ENCODE measurements at places on chromosomes 11 and 22. TPM values are rescaled to one million over a fixed set of nuclear protein-coding genes. Genes with fewer than 3 reads are reported as not detected.

- no peak overlapping the region for H3K4me3 ChIP-seq
- peaks cover 60% of the 10 kb centered on the region for H3K4me1 ChIP-seq
- no peak for DNase-seq
- peaks cover 14% of the 10 kb centered on the region for H3K36me3 ChIP-seq
- peak overlapping the region; percentile 25 for H3K27ac ChIP-seq
- H3K27me3 ChIP-seq, result no peaks in the 10 kb centered on the region
Measured at GRCh38 chr22:36356708-36357624, 30.8 kb downstream of the MYH9 start.

- H3K36me3 ChIP-seq, result no peaks in the 10 kb centered on the region
- no peak overlapping the region for H3K27ac ChIP-seq
- no peaks in the 10 kb centered on the region for H3K4me1 ChIP-seq
Measured at GRCh38 chr22:39545386-39546365, 13.1 kb upstream of the RPS19BP1 start.

GRCh38 chr11:106193956-106194355 is 116.5 kb downstream of the AASDHPPT start:
- no peaks in the 10 kb centered on the region for H3K4me1 ChIP-seq
- H3K27me3 ChIP-seq, result no peaks in the 10 kb centered on the region
- H3K4me3 ChIP-seq, result no peak overlapping the region
- H3K27ac ChIP-seq, result no peak overlapping the region
- H3K36me3 ChIP-seq, result no peaks in the 10 kb centered on the region

DNA sequence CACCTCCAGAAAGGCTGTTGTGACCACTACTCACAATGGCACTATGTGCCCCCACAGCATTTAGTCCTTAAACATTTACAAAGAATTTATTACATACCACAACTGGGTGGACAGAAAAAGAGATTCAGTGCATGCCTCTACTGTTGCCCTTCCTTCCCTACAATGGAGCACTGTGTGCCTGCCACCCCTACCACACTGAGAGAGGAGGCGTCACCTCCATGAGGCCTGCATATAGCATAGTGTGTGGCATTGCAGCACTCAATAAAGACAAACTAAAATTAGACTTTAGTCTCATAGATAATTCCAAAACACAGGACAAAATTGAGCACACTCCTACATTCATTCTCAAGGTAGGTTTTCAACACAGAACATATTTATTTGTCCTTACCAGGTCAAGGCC is 25.8 kb downstream of the THAP12 start:
- peaks cover 29% of the 10 kb centered on the region for H3K36me3 ChIP-seq
- no peak overlapping the region for H3K27ac ChIP-seq
- no peaks in the 10 kb centered on the region for H3K27me3 ChIP-seq
- no peak for DNase-seq

DNA sequence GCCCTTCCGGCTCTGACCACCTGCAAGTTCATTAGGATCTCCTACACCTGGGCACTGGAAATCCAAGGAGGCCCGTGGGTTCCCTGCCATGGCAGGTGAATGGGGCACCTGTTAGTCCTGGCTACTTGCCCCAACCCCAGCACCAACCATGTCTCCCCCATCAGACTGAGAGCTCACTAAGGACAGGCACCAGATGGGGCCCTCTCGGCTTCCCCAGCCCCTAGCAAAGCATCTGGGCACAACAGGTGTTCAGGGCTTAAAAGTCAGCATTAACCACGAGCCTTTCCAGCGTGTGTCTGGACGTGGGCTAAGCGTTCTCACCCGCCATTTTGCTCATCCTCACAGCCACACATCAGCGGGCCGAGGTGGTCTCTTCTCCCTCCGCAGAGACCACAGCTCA is 2.2 kb downstream of the SULT4A1 start:
- no peak for DNase-seq
- no peaks in the 10 kb centered on the region for H3K4me1 ChIP-seq
- H3K27me3 ChIP-seq, result peaks cover 75% of the 10 kb centered on the region
- no peak overlapping the region for H3K4me3 ChIP-seq
- no peaks in the 10 kb centered on the region for H3K36me3 ChIP-seq
- H3K27ac ChIP-seq, result no peak overlapping the region

DNA sequence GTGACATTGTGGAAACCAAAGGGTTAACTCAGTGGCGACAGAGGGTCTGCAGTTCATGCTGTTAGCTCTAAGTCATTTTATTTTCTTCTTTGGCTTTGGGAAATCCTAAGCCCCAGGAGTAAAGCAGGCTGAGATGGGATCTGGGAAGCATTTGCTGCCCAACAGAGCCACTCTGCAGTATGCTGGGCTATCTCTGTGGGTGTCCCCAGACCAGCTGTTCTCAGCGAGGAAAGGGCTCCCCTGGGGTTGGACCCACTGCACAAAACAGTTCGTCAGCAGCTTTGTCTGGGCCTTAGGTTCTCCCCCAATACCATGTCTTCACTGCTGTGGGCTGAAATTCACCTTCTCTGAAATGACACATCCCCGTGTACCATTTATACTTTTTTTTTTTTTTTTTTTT is 34.0 kb downstream of the KREMEN1 start:
- DNase-seq, result no peak
- H3K36me3 ChIP-seq, result no peaks in the 10 kb centered on the region
- H3K4me1 ChIP-seq, result 0 out of 2 replicates have a peak, but pooled peaks cover 7% of the 10 kb centered on the region
- no peak overlapping the region for H3K27ac ChIP-seq
- H3K27me3 ChIP-seq, result no peaks in the 10 kb centered on the region

DNA sequence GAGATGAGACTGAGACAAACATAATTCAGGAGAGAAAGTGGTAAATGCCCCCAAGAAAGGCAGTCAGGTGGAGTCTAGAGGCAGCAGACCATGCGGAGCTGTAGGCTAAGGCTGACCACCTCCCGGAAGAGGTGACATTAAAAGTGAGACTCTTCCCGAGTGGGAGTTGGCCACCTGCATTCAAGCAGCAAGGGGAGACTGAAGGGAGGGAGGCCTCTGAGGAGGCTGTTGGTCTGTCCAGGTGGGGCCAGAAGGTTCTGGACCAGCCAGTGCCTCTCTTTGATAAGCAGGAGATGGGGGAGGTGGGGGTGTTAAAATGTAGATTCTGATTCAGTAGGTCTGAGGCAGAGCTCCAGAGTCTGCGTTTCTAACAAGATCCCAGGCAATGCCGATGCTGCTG is 37.5 kb downstream of the CD6 start:
- no peak overlapping the region for H3K27ac ChIP-seq
- H3K4me1 ChIP-seq, result no peaks in the 10 kb centered on the region
- H3K4me3 ChIP-seq, result no peak overlapping the region
- no peak for DNase-seq

DNA sequence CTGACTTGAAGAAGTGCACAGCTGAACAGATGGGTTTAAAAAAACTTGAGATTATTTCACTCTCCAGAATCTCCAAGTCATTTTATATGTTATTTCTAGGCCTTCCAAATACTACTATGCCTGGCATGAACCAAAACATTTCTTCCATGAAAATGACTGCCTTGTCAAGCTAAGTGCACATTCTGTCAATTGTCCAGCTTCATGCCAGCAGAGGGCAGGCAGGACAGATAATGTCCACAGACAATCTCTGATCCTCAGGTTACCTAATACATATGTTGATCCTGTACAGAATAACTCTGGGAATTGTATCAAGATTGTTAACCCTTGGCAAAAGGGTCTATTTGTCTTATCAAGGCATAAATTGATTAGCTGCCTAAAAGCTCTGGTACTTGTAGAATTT is 229.5 kb downstream of the AASDHPPT start:
- no peak overlapping the region for H3K27ac ChIP-seq
- H3K4me3 ChIP-seq, result no peak overlapping the region
- H3K36me3 ChIP-seq, result no peaks in the 10 kb centered on the region
- DNase-seq, result no peak

DNA sequence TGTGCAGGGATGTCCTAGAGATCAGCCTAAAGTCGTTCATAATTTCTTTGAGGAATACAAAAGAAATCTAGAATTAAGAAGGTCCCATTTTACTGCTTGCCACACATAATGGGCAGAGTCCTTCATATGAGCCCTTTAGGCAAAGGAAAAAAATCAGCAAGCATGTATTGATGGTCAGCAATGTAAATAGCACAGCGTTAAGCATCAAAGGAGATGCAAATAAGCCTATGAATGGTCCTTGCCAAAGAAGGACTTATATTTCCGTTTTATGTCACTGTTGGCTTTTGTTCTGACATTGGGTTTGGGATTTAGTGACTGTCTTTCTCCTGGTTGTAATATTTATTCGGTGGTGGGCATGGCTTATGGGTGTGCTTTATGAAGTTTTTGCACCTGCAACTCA is 69.8 kb downstream of the CD44 start:
- no peaks in the 10 kb centered on the region for H3K27me3 ChIP-seq
- DNase-seq, result no peak
- H3K36me3 ChIP-seq, result peaks cover 96% of the 10 kb centered on the region
- H3K4me1 ChIP-seq, result peaks cover 28% of the 10 kb centered on the region
- H3K4me3 ChIP-seq, result no peak overlapping the region

The OR10A2 gene
- total RNA-seq, result not detected

DNA sequence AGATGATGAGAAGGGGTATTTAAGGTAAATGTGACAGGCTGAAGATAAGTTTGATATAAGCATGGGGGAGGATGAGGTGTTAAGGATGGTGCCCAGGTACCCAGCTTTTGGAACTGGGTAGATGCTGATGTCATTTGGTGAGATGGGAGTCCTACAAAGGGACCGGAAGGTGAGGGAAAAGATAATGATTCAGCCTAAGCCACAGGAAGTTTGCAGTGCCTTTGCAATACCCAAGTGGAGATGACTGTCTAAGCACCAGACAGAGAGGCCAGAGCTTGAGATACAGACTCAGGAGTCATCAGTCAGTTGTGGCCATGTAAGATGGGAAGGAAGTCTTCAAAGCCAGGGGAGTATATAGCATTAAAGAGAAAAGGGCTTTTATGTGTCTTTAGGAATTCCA is 30.0 kb upstream of the SMCO4 start:
- H3K4me1 ChIP-seq, result 0 out of 2 replicates have a peak, but pooled peaks cover 10% of the 10 kb centered on the region
- H3K36me3 ChIP-seq, result no peaks in the 10 kb centered on the region
- H3K4me3 ChIP-seq, result no peak overlapping the region

The FIBIN gene
- total RNA-seq, result not detected

DNA sequence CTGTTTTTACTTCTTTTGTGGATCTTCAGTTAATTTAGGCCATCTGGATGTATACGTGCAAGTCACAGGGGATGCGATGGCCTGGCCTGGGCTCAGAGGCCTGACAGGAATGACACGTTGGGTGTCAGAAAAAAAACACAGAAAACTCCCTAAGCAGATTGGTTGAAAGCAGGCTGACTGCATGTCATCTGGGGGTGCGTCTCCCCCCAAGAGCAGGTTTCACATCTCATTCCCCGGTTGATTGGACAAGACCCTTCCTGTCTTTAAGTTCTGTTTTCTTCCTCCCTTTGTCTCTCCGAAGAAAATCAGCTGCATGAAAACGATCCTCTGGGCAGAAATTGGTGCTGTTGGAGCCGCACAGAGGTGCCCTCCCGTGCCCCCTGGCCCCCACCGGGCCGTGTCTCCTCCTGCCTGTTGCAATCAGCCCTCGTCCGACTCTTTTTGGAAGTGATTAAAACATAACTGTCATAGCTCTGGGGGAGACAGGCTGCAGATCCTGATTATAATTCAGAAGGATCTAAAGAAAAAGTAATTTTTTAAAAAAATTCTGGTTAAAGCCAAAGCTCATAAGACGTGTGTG is 71.8 kb upstream of the PARVG start:
- no peak for DNase-seq
- no peak overlapping the region for H3K4me3 ChIP-seq
- H3K36me3 ChIP-seq, result no peaks in the 10 kb centered on the region
- H3K27me3 ChIP-seq, result no peaks in the 10 kb centered on the region
- no peaks in the 10 kb centered on the region for H3K4me1 ChIP-seq
- H3K27ac ChIP-seq, result no peak overlapping the region

The LMO1 gene
- not detected for total RNA-seq

DNA sequence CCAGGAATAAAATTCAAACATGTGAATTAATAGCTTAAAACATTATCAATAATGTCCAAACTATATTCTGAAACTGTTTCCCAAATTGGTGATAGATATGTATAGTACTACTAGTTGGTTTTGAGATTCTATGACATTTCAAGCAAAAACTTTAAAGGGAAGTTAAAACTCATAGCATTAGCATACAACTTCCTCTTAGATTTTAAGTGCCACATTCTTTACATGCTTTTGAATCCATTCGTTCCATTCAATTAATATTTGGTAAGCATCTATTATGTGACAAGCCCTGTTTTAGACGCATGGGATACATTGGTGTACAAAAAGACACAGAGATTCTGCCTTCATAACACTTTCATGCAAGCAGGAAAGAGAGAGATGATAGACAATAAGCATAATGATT is 8.9 kb downstream of the PATL1 start:
- peaks cover 63% of the 10 kb centered on the region for H3K36me3 ChIP-seq
- no peak for DNase-seq
- no peaks in the 10 kb centered on the region for H3K27me3 ChIP-seq
- H3K4me3 ChIP-seq, result no peak overlapping the region

The PKP3 gene
- 109 TPM for total RNA-seq

The KDM4E gene
- total RNA-seq, result not detected

- no peak for DNase-seq
- H3K27ac ChIP-seq, result no peak overlapping the region
- H3K4me1 ChIP-seq, result no peaks in the 10 kb centered on the region
Measured at GRCh38 chr11:31783252-31783651, 27.9 kb downstream of the PAX6 start.

The FAM181B gene
- not detected for total RNA-seq

DNA sequence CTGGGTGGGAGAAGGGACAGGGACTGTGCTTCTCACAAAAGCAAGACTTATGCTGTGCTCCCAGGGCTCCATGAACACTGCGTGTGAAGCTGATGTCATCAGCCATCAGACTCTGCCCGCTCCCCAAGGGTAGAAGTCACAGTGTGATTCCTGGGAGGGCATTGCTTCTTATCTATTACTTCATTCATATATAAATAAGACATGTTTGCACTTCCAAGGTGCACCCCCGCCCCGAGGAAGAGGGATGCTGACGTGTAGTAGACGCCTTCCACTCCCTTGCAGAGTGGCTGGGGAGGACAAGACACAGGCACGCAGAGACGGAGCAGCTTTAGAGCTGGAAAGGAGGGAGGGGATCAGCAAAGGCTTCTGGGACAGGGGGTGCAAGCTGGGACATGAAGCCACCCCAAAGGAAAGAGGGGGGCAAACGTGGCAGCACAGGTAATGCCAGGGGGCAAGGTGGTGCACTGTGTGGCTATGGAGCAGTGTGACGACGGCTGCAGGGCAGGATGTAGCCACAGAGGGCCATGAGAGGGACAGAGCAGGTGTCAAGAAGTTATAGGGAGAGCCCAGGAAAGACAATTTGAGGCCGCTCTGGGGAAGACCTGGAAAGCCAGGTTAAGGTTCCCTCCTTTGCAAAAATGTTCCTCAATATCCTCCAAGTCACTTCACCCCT is 558.5 kb downstream of the MN1 start:
- H3K4me1 ChIP-seq, result peaks cover 10% of the 10 kb centered on the region
- no peaks in the 10 kb centered on the region for H3K36me3 ChIP-seq
- H3K4me3 ChIP-seq, result no peak overlapping the region

- no peak for DNase-seq
- no peak overlapping the region for H3K27ac ChIP-seq
- H3K4me1 ChIP-seq, result no peaks in the 10 kb centered on the region
- no peak overlapping the region for H3K4me3 ChIP-seq
- no peaks in the 10 kb centered on the region for H3K27me3 ChIP-seq
Measured at GRCh38 chr22:24938741-24939341, 7.7 kb downstream of the LHFPL7 start.

The C22orf42 gene
- not detected for total RNA-seq

Measured in PC-9 (cell line).